ENCODE measurements at places on chromosomes 5 and 9. TPM values are rescaled to one million over a fixed set of nuclear protein-coding genes. Genes with fewer than 3 reads are reported as not detected.
A peak's percentile ranks its signal among the peaks of the same experiment; 100 is the strongest.

DNA sequence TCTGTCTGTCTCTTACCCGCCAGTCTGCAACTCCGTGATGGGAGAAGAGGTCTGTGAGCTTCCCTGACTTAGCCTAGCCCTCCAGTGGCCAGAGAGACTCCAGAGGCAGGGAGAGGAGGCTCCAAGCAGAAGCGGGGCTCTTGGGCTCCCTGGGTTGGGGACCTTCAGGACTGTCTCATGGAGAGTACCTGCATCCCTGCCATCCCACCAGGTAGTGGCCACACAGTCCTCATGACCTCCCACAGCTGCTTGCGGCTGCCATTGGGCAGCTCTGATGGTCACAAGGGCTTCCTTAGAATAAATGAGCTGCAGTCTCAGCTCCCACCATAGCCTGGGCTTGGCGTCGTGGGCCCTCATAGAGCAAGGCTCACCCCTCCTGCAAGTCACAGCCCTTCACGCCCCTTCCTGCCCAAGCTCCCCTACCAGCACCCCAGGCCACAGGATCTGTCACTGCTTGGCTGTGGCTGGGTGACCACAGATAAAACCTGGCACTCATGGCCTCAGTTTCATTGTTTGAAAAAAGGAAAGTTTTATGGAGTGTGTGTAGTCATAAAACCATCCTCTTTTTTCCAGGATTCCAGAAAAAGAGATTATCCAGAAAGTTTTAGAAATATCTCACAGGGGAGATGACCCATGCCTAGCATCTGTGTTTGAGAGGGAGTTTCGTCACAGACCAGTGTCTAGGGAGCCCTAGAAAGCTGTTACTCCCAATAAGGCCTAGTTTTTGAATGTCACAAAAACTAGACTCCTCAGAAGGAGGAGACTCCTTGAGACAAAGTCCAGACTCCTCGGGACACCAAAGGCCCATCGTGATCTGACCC, 48.4 kb downstream of the PPARGC1B start:
- DNase-seq: no peak

DNA sequence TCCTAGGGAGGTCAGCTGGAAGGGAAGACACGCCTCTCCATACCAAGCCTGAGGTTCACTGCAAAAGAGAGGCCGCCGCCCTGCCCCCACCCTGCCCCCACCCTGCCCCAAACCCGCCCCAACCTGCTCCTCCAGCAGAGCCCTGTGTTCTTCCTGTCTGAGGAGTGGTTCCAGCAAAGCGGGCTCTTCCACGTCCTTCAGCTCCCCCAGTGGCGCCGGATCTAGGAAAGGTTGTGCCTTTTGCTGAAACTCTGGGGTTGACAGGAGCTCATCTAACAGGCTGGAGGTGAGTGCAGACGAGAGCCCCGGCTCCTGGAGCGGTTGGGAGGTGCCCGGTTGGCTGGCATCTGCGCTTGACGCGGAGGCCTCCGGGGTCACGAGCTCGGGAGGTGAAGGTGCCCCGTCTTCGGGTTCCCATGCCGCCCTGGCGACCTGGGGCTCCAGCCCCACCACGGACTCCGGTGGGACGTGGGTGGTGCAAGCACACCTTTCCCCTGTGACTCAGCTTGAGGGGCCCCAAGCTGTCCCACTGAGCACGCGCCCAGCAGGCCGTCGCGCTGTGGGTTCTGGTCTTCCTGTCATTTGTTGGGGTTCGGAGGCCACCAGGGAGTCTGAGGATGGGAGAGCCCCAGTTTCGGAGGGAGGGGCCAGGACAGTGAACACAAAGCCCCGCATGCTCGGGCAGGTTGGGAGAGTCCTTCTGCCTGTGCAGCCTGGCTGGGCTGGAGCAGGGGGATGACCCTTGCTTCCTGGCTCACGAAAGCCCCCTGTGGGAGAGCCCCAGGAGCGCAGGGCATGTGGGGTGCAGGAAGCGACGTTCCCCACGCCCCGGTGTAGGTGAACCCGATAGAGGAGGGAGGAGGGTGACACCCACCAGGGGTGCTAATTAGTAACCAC, 1467.1 kb downstream of the FOXD4L5 start:
- DNase-seq: peak; percentile 36

- DNase-seq: no peak
Observed at GRCh38 chr9:101689039-101689438, 49.4 kb downstream of the GRIN3A start.

DNA sequence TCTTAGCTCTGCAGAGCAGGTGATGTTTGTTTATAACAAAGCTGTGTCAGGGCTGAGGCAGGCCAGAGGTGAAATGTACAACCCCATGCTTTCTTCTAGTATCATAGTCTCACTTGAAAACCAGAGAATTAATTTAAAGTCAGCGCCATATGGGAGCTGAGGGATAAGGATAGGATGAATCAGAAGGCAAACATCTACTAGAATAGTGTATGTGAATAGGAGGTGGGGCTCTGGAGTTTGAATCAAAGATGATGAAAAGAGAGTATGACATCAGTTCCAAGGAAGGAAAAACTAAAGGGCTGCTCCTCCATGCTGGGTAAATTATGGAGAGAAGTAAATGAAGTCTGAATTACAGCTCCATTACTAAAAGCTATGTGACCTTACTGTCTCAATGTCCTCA, 441.5 kb downstream of the RASEF start:
- DNase-seq: no peak

DNA sequence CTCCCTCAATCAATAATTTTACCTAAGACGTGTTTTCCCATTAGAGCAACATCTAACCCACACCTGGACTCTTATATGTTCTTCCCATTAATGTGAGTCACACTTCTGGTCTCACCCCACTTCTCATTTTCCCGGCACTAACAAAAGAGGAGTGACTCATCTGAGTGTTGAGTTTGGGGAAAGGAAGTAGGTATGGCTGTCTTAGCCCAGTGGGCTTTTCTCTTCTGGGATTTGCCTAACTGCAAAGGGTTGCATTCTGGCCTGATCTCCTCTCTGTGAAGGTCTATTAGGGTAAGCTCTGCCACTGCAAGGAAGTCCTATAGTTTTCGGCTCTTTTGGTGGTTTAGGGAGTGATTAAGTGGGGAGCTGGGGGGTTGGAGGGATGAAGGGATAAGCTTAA, 195.6 kb downstream of the KIAA0825 start:
- DNase-seq: no peak

Gene MARVELD2
- total RNA-seq: 2.1 TPM

GRCh38 chr5:107853696-107854095, 183.0 kb upstream of the EFNA5 start:
- no peak for DNase-seq
